ENCODE measurements at places on chromosomes 6 and 20.
A peak's percentile ranks its signal among the peaks of the same experiment; 100 is the strongest.

DNA sequence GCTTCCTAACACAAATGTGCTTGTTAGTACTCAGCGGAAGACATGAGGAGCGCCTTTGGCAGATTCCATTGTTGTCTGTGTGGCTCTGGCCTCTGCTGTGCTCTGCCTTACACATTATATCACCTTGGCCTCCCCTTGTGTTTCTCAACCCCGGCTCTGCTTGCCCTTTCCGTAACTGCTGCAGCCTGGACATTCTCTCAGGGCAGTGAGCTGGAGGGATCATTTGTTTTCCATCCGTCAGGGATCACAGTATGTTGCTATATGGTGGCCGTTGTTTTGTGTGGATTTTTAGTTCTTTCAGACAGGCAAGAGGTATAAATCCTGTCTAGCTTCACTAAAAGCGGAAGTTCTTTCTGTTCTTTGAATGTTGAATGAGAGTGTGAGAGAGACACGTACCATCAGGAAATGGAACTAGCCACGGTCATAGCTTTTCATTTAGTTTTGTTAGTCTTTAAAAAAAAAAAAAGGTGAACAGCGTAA lies 175.1 kb downstream of the JARID2 start:
- H3K27ac ChIP-seq: peak overlapping the region; percentile 63
- no peak for DNase-seq
- H3K4me1 ChIP-seq: peaks cover 48% of the 10 kb centered on the region

- H3K27me3 ChIP-seq: no peaks in the 10 kb centered on the region
- DNase-seq: no peak
- H3K27ac ChIP-seq: no peak overlapping the region
- no peaks in the 10 kb centered on the region for H3K4me1 ChIP-seq
Measured at GRCh38 chr6:1686117-1687098, 76.7 kb downstream of the FOXC1 start.

DNA sequence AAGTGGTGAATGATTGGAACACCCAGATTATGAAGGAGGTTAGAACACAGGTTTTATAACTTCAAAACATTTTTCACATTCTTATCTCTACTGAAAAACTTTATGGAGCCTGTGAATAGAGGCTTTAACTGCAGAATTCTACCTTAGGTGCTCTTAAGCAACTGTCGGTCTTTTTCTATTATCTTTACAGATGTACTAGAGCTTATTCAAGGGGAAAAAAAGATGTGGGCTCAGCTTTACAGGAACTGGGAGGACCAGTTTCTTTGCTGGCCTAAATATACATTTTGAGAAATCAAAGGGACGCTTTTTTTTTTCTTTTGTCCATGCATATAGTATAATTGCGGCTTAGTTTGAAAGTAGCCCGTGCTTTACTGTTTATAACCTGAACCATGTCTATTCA lies 58.9 kb downstream of the UST start:
- H3K4me3 ChIP-seq: no peak overlapping the region
- no peaks in the 10 kb centered on the region for H3K27me3 ChIP-seq
- H3K27ac ChIP-seq: no peak overlapping the region

- peaks cover 12% of the 10 kb centered on the region for H3K27me3 ChIP-seq
- peaks cover 18% of the 10 kb centered on the region for H3K36me3 ChIP-seq
Measured at GRCh38 chr6:169807699-169808607, 56.5 kb downstream of the ERMARD start.

GRCh38 chr20:16404640-16405039 lies 168.6 kb downstream of the KIF16B start:
- no peak overlapping the region for H3K27ac ChIP-seq
- H3K4me3 ChIP-seq: no peak overlapping the region
- peaks cover 5% of the 10 kb centered on the region for H3K36me3 ChIP-seq
- H3K27me3 ChIP-seq: no peaks in the 10 kb centered on the region
- H3K4me1 ChIP-seq: no peaks in the 10 kb centered on the region

DNA sequence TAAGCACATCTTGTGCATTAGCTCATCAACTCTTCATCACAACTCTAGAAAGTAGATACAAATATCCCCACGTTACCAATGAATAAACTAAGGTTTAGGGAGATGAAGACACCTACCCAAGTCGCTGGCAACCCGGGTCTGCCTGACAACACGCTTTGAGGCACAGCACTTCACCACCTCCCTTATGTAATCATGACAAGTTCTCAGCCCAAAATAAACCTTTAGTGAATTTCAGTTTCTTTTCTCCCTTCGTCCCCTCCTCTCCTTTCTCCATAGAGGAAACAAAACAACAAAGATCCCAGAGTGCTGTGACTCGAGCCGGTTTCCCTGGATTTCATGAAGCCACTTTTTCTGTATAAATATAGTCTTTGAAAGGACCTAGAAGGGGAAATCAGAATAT lies 105.4 kb downstream of the MAFB start:
- no peaks in the 10 kb centered on the region for H3K4me1 ChIP-seq
- DNase-seq: no peak
- H3K27me3 ChIP-seq: peaks cover 32% of the 10 kb centered on the region
- no peak overlapping the region for H3K4me3 ChIP-seq

- H3K4me3 ChIP-seq: no peak overlapping the region
- H3K27me3 ChIP-seq: peaks cover 10% of the 10 kb centered on the region
- H3K36me3 ChIP-seq: no peaks in the 10 kb centered on the region
- H3K27ac ChIP-seq: no peak overlapping the region
- no peak for DNase-seq
Measured at GRCh38 chr6:13729891-13730290, 18.3 kb upstream of the RANBP9 start.

DNA sequence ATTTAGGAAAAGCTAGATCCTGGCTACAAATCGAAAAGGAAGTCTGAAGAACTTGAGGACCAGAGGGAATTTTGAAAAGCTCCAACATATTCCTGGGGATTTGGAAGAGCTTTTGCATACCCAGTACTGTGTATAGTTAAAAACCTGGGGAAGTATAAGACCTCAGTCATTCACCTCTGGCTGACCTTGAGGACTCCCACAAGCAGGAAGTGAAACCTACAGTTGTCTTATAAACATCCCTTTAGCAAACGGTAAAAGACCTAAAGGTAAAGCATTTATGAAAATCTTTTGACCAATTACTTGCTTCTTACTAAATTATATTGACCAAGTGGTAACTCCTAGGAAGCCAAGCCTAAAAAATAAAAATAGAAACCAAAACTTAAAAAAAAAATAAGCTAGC lies 175.0 kb downstream of the HAO1 start:
- peaks cover 1% of the 10 kb centered on the region for H3K36me3 ChIP-seq
- no peak overlapping the region for H3K27ac ChIP-seq
- no peak overlapping the region for H3K4me3 ChIP-seq
- H3K4me1 ChIP-seq: no peaks in the 10 kb centered on the region
- H3K27me3 ChIP-seq: no peaks in the 10 kb centered on the region

GRCh38 chr6:47168180-47168579 lies 126.0 kb upstream of the ADGRF1 start:
- no peak for DNase-seq
- no peaks in the 10 kb centered on the region for H3K36me3 ChIP-seq
- no peaks in the 10 kb centered on the region for H3K4me1 ChIP-seq

- peaks cover 44% of the 10 kb centered on the region for H3K27me3 ChIP-seq
- no peak overlapping the region for H3K4me3 ChIP-seq
- H3K4me1 ChIP-seq: no peaks in the 10 kb centered on the region
- no peak for DNase-seq
Measured at GRCh38 chr6:167578371-167578901, 248.3 kb upstream of the AFDN start.

DNA sequence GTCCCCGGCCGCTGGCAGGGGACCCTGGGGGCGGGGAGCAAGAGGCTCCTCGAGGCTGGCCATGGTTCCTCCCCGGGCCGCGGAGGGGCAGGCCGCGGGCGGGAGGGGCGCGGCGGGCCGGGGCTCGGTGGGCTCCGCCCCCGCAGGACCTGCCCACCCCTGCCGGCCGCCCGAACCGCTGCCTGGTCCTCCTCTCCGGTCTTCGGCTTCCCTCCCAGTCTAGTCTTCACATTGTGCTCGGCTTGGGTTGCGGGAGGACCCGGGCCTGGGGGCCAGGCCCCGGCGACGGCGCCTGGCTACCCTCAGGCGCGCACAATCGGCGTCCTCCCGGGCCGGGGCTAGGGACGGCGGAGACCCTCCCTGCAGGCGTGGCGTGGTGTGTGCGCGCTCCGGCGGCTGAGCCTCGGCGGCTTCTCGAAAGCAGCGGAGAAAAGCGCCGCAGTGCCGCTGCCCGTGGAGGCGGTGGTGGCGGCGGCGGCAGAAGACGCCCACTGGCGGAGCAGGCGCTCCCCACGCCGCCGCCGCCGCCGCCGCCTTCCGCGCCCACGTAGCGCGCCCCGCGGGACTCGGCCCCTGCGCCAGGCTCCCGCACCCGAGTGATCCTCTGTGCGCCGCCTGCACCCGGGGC lies at the start of gene PDE10A:
TSS of gene PDE10A (minus strand) at position 493 of the 628 bp plus-strand sequence. CDS start at position 63, 430 bp downstream.
- DNase-seq: no peak
- H3K27ac ChIP-seq: no peak within 1 kb of the TSS
- H3K4me1 ChIP-seq: no peaks in the 10 kb centered on the region
- H3K4me3 ChIP-seq: peak within 1 kb of the TSS; percentile 9
- peaks cover 52% of the 10 kb centered on the region for H3K27me3 ChIP-seq
- H3K36me3 ChIP-seq: no peaks in the 10 kb centered on the region

GRCh38 chr20:64189530-64189966 lies 25.3 kb downstream of the MYT1 start:
- H3K4me3 ChIP-seq: no peak overlapping the region
- H3K4me1 ChIP-seq: peaks cover 18% of the 10 kb centered on the region
- peaks cover 2% of the 10 kb centered on the region for H3K36me3 ChIP-seq
- no peak for DNase-seq
- no peak overlapping the region for H3K27ac ChIP-seq

GRCh38 chr20:271528-271927 lies 14.0 kb downstream of the DEFB132 start:
- no peak overlapping the region for H3K4me3 ChIP-seq
- H3K36me3 ChIP-seq: no peaks in the 10 kb centered on the region
- peaks cover 8% of the 10 kb centered on the region for H3K27me3 ChIP-seq

DNA sequence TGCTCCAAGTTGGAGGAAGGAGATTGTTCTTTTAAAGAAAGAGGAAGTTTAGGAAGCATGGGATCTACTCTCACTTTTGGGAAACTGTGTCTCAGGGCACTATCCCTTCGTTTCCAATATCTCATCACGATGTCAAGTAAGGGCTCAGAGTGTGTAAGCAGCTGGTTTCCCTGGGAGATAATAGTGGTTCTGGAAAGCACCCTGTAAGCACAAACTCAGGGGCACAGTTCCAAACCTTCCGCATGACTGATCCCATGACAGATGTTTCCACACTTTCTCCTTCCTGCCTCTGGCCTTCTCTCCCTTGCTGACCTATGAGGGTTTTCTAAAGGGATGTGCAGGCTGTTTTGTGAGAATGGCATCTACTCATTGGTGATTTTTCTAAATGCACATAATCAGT lies 33.9 kb downstream of the ADTRP start:
- H3K27ac ChIP-seq: no peak overlapping the region
- no peak overlapping the region for H3K4me3 ChIP-seq
- no peaks in the 10 kb centered on the region for H3K36me3 ChIP-seq
- peaks cover 43% of the 10 kb centered on the region for H3K27me3 ChIP-seq
